Activated T-helper 1 cell treated with anti-CD3 and anti-CD28 coated beads, Interleukin-12 subunit alpha, Interleukin-12 subunit beta, Interleukin-2, Interleukin-4 antibody, amounts not matched to agents 30 ng/mL and 10 ng/mL and 1 ng/mL, durations not matched to agents 14 hours and 24 hours and 36 hours (primary cell): ENCODE measurements at places on chromosomes 11 and 22.

DNA sequence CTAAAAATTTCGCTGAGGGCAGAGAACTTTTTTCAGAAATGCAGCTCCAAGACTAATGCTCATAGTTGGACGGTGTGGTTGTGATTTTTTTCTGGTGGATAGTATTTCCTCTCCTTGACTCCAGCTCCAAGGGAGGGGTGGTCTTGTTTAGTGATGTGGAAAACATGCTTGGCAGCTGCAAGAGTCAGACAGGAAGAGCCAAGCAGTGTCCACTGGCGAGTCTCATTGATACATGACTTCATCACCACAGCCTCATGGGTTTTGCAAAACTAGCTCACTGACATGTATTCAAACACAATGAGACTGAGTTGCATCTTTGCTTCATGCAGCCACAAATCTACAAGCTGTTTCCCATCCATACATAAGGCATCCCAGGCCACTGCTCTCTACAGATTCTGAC is 7.3 kb upstream of the KCNJ1 start:
- H3K4me1 ChIP-seq, result no peaks in the 10 kb centered on the region
- H3K27ac ChIP-seq, result no peak overlapping the region
- no peak overlapping the region for H3K4me3 ChIP-seq
- H3K36me3 ChIP-seq, result no peaks in the 10 kb centered on the region
- no peak for DNase-seq

GRCh38 chr11:76361374-76361773 is 19.6 kb downstream of the THAP12 start:
- no peak for DNase-seq
- H3K36me3 ChIP-seq, result peaks cover 31% of the 10 kb centered on the region
- no peak overlapping the region for H3K4me3 ChIP-seq
- no peaks in the 10 kb centered on the region for H3K27me3 ChIP-seq
- H3K27ac ChIP-seq, result no peak overlapping the region

- peak overlapping the region; percentile 40 for H3K27ac ChIP-seq
- H3K36me3 ChIP-seq, result peaks cover 22% of the 10 kb centered on the region
- peaks cover 39% of the 10 kb centered on the region for H3K4me1 ChIP-seq
- no peaks in the 10 kb centered on the region for H3K27me3 ChIP-seq
Observed at GRCh38 chr22:46731246-46732040, 6.6 kb downstream of the CERK start.

GRCh38 chr11:23976841-23977271 is 520.0 kb upstream of the LUZP2 start:
- no peaks in the 10 kb centered on the region for H3K4me1 ChIP-seq
- no peaks in the 10 kb centered on the region for H3K27me3 ChIP-seq
- H3K4me3 ChIP-seq, result no peak overlapping the region
- H3K27ac ChIP-seq, result no peak overlapping the region

GRCh38 chr11:64970731-64971151 is 1.2 kb downstream of the MAJIN start:
- peaks cover 31% of the 10 kb centered on the region for H3K4me1 ChIP-seq
- H3K4me3 ChIP-seq, result peak overlapping the region; percentile 43
- peak overlapping the region; percentile 60 for H3K27ac ChIP-seq

DNA sequence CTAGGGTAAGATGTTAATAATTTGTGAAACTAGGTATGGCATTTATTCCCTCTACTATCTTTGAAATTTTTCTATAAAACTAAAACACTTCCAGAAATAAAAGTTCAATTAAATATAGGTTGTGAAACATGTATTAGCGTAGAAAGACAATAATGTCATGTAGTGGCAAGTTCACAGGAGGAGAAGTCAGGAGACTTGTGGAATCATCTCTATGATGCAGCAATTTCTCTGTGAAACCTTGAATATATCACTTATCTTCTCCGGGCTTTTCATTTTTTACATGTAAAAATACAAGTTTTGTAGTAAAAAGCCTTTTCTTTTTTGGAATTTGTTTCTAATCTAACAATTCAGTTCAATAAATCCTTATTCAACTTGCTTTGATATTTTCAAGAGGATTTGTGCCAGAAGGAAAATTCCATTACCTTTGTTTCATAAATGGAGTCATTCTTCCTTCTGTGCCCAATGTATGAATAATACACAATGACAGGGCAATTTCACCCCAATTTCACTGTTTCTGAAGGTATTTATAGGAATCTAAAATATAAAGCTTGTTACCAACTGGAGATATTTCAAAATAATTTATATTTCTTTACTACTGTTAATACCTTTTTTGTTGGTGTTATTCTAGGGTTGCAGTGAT is 758.3 kb downstream of the FAM181B start:
- H3K4me3 ChIP-seq, result no peak overlapping the region
- H3K36me3 ChIP-seq, result no peaks in the 10 kb centered on the region
- H3K4me1 ChIP-seq, result no peaks in the 10 kb centered on the region
- no peak overlapping the region for H3K27ac ChIP-seq
- H3K27me3 ChIP-seq, result no peaks in the 10 kb centered on the region
